ENCODE measurements at places on chromosomes 3 and 15.

- no peak for DNase-seq
These were observed 11.2 kb downstream of the CDCP1 start for GRCh38 chr3:45134758-45135521.

- DNase-seq = no peak
These were observed 55.0 kb downstream of the RHCG start for GRCh38 chr15:89441295-89441812.

DNA sequence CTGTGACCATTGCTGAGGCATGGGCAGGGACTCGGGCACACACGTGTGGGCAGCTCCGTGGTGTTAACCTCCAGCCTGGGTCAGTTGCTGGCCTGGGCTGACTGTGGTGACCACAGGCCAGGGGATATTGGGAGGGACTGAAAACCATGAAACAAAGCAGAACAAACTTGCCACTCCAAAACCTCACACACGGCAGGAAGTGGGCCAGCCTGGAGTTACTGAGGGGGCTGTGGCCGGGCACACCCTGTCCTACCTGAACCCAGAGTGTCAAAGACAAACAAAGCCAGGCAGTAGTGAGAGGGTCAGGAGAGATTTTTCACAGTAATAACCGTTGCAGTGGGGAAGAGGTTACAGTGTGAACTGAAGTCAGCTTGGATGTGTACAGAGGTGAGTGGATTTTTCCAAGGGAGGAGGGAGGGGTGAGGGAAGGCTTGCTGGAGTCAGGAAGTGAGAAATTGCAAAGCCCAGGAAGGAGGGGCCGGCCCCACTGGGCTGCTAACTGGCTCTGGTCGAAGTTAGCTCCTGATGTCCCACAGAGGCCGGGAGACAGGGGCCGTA is 40.0 kb upstream of the ATP10A start:
- no peak for DNase-seq

DNA sequence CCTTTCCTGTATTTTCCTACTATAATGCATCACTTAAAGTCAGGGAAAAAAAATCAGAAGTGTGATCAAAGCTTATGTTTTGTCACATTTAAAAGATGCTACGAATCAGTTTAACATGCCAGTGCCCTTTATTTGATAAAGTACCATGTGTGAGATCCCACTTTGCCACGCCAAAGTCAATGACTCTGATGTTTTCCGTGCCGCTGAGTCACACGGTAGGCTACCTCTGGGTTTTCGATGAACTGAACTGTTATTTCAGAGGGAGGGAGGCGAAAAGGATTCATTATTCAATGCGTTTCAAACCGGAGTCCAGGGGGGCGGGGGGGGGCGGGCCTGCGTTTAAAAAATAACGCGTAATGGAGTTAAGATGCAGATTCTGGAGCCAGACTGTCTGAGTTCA is 203.0 kb downstream of the ABHD5 start:
- no peak for DNase-seq
